Tibial nerve (tissue), 4 donors: ENCODE measurements at places on chromosomes 2 and 18. TPM values are rescaled to one million over a fixed set of nuclear protein-coding genes. Genes with fewer than 3 reads are reported as not detected.

- DNase-seq: no peak
Measured at GRCh38 chr18:76374330-76375281, 120.4 kb downstream of the ZNF516 start.

- DNase-seq: no peak
Measured at GRCh38 chr18:77052297-77052982, 80.1 kb downstream of the MBP start.

The RNASEH1 gene
- total RNA-seq: 27.6 TPM

The IL1R2 gene
- total RNA-seq: 7.6 TPM

DNA sequence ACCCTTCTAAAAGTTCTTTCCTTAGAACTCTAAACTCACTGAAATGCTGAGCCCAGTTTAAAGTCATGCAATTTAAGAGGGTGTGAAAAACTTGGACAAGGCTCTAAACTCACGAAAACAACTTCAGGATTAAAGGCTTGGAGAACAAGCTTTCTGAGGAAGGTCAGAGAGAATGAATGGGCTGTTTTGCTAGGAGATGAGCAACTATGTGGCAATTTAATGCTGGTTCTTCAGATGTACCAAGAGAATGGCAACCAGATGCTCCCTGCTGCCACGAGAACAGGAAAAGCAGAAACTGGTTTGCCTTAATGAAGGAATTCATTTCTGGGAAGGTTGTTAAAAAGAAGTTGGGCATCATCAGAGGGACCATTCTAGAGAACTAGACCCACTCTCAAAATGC lies 77.8 kb upstream of the PMAIP1 start:
- no peak for DNase-seq

The LRRTM4 gene
- 8.1 TPM for total RNA-seq

DNA sequence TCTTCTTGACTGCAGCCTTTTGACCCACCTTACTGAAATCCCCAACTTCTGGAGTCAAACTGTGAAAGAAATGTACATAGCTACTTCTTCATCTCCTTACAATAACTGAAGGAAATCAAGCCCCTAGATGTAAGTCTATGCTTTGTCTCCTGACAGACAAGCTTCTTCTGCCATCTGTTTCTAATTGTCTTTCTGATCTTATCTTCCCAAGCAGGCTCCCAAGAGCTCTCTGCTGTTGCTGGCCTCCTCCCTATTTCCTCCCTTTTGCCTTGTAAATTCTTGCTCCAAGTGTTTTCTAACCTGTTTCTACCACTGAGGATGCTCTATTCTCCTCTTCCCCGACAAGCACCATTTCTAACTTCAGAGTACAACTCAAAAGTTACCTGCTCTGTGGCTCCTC lies 77.4 kb upstream of the OSR1 start:
- DNase-seq: no peak

The PLB1 gene
- 8.4 TPM for total RNA-seq

- DNase-seq: no peak
Measured at GRCh38 chr18:67068608-67069007, 447.9 kb downstream of the DSEL start.

DNA sequence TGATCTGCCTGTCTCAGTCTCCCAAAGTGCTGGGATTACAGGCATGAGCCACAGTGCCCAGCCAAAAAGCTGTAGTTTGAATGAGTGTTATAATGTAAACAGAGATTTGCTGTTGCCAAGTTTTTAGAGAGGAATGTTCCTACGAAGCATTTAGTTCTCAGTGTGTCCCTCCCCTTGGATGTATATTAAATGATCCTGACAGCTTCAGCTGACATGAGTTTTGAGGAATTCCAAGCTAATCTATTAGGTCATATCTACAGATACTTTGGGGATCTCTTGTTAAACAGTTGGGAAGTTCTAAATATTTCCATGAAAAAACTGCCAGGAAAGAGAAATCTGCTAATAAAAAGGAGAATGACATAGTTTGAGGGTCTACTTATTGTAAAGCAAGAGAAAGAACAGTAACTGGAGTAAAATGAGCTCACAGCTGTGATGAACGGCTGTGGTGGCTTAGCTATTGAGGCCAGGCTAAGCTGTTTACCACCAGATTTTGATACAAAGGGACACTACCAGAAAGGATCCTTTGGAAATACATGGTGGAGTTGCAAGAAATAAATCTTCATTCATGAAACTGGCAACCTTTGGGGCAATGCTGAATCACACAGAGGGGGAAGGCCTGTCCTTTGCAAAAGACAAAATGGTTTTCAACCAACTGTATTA lies 2.6 kb upstream of the STON1 start:
- no peak for DNase-seq

DNA sequence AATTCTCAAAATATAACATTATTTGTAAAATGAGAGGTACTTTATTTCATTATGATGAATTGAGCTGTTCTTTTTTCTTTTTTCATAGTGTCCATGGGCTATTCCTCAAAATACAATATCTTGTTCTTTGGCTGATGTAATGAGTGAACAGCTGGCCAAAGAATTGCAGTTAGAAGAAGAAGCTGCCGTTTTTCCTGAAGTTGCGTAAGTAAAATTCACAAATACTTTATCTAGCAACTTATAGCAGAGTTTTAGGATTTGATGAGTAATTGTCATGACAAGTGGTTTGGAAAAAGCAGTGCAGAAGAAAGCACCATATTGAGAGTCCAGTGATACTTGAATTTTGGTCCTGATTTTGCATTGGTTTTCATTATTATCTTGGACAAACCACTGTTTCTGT lies 9.8 kb downstream of the RIOK3 start:
- DNase-seq: no peak

GRCh38 chr2:122267947-122268346 lies 512.5 kb downstream of the TSN start:
- no peak for DNase-seq

The RAB6C gene
- total RNA-seq: not detected

DNA sequence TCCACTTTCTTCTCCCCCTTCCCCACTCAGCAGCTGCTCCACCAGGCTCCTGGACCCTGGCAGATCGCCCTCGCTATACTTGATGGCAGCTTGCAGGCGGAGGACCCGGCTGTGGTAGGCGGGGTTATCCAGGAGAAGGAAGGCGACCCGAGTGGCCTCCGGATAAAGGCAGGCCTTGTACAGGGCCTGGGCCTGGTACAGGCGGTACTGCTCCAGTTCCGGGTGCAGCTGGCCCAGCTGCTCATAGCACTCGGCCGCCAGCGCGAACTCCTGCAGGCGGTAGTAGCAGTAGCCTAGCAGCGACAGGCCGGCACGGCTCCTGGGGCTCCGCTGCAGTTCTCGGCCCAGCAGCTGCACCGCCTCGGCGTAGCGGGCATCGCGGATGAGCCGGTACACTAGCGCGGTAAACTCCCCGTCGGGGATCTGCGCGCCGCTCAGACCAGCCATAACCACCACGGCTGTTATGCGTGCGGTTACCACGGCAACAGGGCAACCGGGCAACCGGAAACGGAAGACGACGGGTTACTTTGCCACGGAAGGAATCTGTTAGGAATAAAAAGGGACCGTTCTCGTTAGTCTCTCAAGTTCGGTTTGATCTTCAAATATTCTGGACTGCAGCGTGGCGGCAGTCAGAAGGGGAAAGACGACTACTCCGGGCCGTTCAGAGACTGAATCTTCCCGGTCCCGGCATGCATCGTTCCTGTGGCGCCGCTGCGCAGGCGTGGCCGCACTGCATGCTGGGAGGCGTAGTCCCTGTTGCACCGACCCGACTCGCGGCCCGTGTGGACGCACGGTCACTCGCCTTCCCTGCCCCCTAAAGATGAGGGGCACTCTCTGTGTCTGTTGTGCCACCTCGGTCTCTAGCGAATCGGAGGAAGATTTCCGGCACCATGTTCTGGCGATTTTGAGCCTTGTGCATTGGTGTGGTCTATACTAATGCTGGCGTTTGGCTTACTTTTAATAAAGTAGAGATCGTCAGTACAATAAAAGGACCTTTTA lies 226.0 kb downstream of the AGPS start:
- DNase-seq: peak; percentile 93

DNA sequence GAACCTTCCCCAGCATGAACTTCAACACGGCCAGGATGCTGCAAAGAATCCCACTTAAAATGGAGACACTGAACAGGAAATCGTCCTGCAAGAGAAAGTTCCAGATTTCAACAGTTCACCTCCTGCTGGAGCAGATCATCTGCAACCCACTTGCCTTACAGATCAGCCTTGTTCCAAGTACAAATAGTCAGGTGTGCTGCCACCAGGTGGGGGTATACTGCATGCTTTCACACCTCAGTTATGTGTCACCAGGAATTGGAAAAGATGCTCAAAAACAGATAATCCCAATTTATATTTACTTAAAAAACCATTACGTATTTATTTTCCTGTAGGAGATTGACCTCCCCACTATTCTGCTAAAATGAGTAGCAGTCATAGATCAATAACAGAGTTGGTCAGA lies 212.3 kb downstream of the MGAT5 start:
- DNase-seq: no peak

The TSPYL6 gene
- total RNA-seq: 1.7 TPM

DNA sequence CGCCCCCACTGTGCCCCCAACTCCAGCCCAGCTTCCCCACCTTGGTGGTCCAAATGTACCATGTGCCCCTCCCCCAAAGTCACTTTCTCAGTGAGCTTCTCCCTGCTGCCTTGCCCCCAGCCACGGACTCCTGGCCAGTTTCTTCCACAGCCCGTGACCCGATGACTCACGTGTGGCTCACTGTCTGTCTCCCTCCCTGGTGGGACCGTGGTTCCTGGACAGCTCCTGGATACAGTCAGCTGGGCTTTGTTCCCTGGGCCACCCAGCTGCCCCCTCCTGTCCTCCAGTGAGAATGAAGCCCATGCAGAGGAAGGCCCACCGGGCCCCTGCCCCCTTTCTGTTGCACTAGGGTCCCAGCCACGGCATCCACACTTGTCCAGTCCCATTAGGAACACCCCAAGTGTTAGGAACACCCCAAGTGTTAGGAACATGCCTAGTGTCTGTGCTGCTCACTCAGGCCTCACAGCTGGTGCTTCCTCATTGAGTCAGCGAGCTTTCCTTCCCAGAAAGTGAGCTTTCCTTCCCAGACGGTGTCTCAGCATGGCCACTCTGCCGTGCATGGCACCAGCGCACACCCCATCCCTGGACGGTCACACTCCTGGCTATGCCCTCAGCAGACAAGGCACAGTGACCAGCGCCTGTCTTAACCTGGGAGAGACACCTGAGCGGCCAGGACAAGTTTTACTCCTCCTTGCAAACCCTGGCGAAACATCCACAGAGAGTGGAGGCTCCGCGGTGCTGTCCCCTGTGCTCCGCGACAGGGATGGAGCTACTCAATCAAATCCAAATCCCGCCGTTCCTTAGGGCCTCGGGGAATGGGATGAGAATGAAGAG lies 44.8 kb upstream of the CTDP1 start:
- DNase-seq: no peak

GRCh38 chr2:105712981-105713596 lies 31.6 kb upstream of the NCK2 start:
- DNase-seq: peak; percentile 13

The SCN7A gene
- total RNA-seq: 263 TPM

DNA sequence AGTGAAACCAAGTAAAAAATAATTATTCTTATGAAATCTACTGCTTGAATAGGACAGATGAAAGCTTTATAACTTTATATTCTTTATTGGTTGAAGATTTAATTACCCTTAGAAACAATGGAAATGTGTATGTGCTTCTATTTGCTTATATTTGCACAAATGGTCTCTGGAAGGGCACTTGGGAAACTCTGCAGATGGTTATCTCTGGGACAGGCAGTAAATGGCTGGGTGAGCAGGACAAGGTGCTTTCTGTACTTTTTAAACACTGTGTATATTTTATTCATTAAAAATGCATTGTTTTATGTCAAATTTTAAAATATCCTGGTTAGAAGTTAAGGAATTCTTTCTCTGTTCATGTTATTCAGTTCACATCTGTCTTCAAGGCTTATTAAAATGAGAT lies 131.1 kb downstream of the LRRTM4 start:
- DNase-seq: no peak

DNA sequence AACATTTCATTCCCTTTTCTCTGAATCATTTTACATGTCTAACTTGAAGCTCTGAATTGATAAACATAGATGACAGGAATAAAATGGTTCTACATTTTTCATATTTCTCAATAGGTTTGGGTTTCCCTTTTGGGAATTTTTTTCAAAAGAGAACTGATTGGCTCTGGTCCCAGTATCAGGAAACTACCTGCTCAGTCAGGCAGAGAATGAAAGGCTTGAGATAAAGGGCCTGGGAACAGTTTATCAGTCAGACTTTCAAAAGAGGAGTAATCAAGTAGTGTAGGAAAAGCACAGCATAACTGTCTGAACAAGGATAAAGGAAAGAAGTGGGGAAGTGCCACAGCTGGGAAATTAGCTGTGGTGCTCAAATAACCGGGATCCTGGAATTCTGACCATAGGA lies 28.3 kb upstream of the CCL20 start:
- no peak for DNase-seq

- DNase-seq: no peak
Measured at GRCh38 chr2:45055162-45055605, 45.9 kb upstream of the SIX2 start.

- DNase-seq: no peak
Measured at GRCh38 chr2:224412141-224413015, 10.5 kb upstream of the FAM124B start.

The IL36RN gene
- total RNA-seq: not detected

DNA sequence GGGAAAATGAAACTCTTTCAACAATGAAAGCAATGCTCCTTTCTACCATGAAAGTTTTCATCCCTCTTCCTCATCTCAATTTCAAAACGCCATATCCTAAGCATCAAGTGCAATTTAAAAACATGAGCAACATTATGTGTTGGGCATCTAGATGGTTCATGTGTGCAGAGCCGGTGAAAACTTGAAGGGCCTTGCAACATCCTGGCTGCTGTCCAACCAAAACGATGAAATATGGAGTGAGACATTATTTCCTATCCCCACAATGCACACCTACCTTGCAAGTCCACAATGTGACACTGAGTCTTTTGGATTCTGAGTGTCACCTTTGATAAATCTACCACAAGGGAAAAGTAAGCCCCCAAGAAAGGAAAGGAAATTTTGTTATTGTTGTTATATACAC lies 110.0 kb downstream of the NCKAP5 start:
- DNase-seq: no peak

GRCh38 chr2:232142049-232142448 lies 180.5 kb downstream of the DIS3L2 start:
- DNase-seq: no peak

DNA sequence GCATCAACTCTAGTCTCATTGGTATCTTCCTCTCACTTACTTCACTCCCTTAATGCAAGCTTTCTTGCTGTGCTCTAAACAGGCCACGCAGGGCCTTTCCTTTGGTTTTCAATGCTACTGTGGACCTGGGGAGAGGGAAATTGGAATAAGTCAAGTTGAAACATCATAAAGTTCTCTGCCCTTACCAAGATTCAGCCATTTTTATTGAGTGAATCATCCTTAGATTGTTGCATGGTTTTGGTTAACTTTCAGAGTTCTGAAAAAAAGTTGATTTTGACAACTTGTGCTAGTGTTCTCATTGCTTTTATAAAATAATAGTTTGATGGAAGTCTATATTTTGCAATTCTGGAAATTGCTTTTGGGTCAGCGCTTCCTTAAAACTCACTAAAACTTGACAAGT lies 852.8 kb upstream of the ACVR2A start:
- no peak for DNase-seq

The DSG1 gene
- total RNA-seq: not detected

DNA sequence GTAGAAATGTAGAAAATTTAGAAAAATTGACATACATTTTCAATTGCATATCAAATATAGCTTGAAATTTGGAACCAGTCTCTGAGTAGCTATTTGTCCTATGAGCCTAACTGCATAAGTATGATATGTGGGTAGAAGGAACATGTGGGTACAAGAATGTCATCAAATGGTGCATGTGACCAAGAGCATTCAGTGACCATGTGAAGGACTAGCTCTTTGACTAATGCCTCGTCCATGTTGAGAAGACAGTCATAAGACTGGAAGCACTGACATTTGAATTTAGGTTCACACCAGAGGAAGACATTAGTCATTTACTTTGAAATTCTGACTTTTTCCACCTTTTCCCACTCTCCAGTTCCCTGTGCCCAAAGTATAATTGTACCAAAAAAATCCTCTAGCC lies 12.6 kb downstream of the MRPL44 start:
- DNase-seq: no peak
